ENCODE measurements at places on chromosomes 2 and 18.

DNA sequence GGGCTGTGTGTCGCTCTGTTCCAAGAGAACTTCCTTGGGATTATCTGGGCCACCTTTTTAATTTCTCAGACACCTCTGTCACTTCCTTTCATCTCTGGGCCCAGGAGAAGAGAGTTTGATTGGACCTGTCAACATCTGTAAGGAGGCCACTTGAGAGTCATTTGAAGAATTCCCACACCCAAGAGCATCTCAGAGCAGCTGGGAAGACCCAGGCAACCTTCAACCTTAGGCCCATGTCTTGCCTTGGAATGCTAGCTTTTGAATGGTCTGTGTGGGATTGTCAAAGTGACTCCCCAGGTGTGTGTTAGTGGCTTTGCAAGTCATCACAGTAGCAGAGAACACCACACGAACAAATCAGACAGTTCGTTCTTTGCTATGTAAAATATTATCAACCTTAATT lies 280.3 kb downstream of the CYRIA start:
- DNase-seq, result no peak

- no peak for DNase-seq
These were observed 680.5 kb downstream of the ZEB2 start for GRCh38 chr2:143839456-143839855.

DNA sequence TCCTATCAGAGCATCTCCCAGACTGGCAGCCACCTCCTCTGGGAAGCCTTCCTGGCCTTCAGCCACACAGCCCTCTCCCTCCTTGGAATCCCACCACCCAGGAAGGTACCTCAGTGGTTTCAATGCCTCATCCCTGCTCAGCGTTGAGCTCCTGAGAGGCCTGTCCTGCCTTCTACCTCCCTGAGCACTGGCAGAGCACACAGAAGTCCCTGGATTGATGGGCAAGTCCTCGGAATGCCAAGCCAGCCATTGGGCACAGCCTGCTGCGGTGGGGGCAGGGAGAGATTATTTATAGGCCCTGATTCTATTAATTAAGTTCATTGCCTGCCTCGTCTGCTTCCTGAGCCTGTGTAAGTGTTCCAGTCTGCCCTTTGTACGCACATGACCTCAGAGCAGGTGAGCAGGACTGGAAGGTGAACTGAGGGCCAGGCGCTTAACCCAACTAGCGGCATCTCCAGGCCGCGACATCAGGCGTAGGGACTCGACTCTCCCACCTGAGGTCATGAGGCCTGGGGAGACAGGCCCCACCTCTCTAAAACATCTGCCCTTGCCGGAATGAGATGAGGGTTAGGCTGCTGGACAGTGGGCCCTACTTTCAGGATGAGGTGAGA lies 63.4 kb downstream of the SMAD7 start:
- no peak for DNase-seq

DNA sequence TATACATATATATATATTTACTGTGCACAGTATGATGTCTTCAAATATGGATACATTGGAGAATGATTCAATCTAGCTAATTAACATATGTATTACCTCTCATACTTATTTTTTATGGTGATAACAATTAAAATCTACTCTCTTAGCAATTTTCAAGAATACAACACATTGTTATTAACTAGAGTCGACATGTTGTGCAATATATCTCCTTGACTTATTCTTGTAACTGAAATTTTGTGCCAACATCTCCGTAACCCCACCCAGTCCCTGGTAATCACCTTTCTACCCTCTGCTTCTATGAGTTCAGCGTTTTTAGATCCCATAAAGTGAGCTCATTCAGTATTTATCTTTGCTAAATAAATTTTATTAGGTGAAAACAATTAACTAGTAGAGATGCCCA lies 216.4 kb upstream of the TMEM200C start:
- no peak for DNase-seq

All from stimulated activated CD4-positive, alpha-beta T cell treated with anti-CD3 and anti-CD28 coated beads, Interleukin-12 subunit alpha, Interleukin-12 subunit beta, amount 100 ng/mL, for 48 hours (primary cell).